ENCODE measurements at places on chromosomes 7 and 10. TPM values are rescaled to one million over a fixed set of nuclear protein-coding genes. Genes with fewer than 3 reads are reported as not detected.

Gene FAM237B
- not detected for total RNA-seq

Gene COL1A2
- total RNA-seq, result 32,213 TPM

Gene MAT1A
- not detected for total RNA-seq

Gene NODAL
- not detected for total RNA-seq

Gene PLEKHS1
- not detected for total RNA-seq

Gene SBDS
- 94.1 TPM for total RNA-seq

Gene AQP1
- 2.8 TPM for total RNA-seq

Gene SPDYE2
- total RNA-seq, result not detected

Gene KIF11
- 4.5 TPM for total RNA-seq

- peak; percentile 44 for DNase-seq
Measured at GRCh38 chr7:92731335-92732063, 104.9 kb downstream of the CDK6 start.

GRCh38 chr7:133699386-133699785 lies 427.8 kb upstream of the LRGUK start:
- no peak for DNase-seq

DNA sequence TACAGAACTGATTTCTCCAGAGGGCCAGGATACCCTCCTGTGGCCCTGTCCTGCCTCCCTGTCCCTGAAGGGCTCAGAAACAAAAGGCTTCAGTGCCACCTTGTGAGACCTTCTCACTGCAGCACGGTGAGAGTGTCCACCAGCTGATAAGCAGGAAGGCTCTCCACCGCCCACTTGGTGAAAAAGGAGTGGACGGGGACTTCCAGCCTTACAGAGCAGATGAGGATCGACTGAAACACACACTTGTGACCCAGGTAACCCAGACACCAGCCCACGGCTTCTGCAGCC lies 330.1 kb downstream of the GRID1 start:
- DNase-seq, result no peak

GRCh38 chr10:7856678-7857077 lies 38.4 kb downstream of the TAF3 start:
- no peak for DNase-seq

DNA sequence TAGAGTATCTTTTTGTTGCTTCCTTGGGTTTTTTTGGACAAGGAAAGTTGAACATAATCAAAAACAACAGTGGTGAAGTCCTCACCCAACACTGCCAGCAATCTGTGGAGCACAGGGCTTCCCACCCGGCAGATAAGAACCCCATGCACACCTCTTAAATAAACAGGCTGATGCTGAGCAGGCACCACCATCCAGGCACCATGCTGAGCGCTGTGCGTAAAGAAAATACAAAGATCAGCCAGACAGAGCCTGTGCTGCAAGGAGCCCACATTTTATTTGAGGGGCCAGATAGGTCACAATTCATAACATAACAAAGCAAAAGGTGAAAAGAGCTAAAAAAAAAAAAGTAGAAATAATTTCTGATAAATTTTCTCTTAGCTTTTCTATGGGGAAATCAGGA lies 231.2 kb downstream of the PTPRN2 start:
- no peak for DNase-seq

DNA sequence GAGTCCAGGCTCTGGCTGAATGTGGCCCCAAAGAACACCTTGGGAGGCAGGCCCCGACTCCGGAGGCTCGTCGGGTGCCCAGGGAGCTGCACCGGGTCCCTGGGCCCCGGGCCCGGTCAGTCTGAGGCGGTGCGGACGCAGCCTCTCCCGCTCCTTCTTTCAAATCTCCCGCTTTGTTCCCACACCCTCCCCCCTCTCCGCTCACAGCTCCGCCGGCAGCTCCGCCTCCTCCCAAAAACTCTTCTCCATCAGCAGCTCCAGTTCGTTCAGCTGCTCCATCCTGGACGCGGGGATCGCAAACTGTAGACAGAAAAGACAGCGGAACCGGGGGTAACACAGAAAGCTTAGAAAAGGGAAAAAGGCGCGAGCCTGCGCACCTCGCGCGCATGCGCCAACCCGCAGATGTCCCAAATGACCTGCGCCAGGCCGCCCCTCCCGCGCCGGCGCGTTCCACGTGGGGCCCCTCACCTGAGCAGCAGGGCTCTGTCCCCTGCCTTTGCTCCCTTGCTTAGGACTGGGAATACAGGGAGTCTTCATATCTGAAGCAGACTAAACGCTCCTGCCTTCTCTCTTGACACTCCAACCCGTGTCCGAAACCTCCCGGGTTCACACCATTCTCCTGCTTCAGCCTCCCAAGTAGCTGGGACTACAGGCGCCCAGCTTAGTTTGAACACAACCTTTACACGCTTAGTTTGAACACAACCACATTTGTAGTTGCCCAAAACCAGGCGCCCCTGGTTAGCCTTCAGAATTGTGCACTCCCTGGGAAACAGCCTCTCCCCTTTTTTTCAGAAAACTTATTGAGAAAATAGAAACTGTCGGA lies at the start of gene DNA2:
Gene DNA2, minus strand, starts transcription at position 388 of the 823 bp plus-strand sequence. Its CDS starts 109 bp downstream, at position 279.
- peak; percentile 55 for DNase-seq

DNA sequence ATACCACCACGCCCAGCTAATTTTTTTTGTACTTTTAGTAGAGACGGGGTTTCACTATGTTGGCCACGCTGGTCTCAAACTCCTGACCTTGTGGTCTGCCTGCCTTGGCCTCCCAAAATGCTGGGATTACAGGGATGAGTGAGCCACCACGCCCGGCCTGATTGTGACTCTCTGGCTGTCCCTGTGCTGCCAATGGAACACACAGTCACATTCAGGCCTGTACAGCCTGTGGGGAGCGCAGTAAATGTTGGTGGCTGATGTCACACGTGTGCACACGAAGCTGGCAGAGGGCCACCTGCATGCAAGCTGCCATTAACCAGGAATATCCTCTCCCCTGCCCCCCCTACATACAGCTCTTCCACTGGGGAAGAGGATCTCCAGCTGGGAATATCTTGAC lies 22.1 kb downstream of the POLL start:
- DNase-seq, result no peak

DNA sequence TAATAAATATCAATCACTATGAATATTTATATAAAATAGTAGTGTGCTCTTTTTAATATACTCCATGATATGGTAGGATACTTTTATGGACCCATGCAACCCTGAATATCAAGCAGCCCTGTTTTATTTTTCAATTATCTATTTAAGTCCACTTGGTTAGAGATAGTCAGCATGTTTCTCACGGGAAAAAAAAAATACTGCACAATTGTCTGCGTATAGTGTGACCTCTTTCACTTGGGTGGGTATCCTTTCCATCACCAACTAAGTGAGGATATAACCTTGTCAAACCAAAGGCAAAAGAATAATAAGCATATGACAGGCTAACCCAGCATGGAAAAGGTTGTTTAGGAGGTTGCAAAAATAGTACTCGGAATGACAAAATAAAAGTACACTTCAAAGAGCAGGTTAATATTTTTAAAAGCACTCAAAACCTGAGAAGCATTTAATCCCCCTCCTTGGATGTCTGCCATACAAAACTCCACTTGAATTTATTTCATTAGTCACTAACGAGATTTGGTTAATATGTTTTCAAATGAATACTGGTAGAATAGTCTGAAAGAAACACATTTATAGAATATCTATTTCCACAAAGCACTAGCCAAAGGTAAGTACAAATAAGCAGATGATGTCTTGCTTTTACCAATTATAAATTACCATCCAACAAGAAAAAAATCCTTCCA lies 76.5 kb downstream of the IMMP2L start:
- no peak for DNase-seq

DNA sequence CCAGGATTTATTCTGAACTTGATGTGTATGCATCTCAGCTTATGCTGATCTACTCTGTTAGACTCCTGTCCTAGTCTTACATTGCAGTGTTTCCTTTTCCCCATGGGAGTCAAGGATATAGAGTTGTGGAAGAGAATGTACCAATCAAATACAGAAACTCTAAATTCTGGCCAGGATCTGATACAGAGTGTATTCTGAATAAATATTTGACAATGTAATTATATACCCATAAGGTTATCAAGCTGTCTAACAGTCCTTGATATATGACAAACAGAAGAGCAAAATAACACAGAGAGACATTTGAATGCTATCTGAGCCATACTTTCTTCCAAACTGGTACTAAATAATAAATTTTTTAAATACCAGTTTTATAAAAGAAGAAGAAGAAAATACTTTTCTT lies 116.8 kb downstream of the ETV1 start:
- no peak for DNase-seq

DNA sequence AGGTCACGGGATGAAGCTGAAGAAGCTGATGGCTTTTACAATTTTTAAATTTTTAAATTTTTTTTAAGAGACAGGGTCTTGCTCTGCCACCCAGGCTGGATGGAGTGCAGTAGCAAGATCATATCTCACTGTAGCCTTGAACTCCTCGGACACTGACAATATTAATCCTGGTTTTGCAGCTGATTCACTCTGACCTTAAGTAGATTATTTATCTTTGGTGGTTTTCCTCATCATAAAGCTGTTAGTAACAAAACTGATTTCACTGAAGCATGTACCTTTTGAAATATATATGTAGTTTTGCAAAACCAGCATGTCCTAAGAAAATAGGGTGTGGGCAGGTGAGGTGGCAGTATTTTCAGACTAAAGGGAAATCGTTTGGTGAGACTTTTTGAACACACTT lies 56.0 kb downstream of the DYNC2I1 start:
- no peak for DNase-seq

DNA sequence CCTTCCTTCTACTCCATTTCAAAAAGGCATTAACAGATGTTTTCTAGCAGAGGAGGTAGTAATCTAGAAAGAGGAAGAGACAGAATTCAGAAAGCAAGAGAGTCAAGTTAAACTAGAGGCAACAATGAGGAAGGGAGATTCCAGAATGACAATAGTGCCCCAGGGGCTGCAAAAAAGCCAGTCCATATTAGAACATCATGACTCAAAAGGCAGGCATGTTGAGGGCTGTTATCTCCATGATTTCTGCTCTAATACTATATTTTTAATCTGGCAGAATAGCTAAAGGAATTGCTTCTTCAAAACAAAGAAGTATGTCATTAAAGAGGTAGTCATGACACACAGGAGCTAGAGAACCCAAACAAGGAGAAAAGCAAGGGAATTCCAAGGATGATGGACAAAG lies 599.6 kb downstream of the INHBA start:
- DNase-seq, result peak; percentile 66

- DNase-seq, result no peak
Measured at GRCh38 chr10:9243941-9244411, 1189.5 kb downstream of the GATA3 start.

DNA sequence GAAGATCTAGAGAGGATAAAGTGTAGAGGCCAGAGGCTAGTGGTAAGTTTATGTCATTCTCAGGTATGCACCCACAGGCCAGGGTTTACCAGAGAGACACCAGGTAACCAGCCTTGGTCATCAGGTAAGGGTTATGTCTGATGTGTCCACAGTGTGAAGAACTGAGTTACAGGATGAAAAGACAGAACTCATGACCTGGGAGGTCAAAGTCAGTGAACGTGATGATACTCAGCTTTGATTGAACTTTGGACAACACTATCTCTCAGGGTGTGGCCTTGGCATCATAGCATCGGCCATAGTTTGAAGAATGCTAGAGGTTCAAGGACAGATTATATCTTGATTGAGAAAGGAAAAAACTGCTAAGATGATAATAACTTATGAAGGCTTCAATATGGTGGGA lies 37.5 kb downstream of the MGAM start:
- DNase-seq, result no peak

Measured in fibroblast of the aortic adventitia (primary cell).